NCI-H1417 treated with DMSO at 0.1 percent for 48 hours (cell line): ENCODE measurements at places on chromosomes 3 and 15.

DNA sequence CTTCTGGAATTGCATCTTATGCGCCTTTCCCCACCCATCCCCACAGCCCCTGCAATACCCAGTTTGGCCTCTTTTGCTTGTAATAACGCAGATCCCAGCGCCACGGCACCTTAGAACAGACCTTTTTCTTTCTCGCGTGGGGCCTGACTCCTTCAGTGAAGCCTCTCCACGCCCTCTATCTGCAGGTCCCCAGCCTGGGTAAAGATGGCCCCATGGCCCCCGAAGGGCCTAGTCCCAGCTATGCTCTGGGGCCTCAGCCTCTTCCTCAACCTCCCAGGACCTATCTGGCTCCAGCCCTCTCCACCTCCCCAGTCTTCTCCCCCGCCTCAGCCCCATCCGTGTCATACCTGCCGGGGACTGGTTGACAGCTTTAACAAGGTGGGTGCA is 594 bp downstream of the CRELD1 start:
- DNase-seq = no peak

DNA sequence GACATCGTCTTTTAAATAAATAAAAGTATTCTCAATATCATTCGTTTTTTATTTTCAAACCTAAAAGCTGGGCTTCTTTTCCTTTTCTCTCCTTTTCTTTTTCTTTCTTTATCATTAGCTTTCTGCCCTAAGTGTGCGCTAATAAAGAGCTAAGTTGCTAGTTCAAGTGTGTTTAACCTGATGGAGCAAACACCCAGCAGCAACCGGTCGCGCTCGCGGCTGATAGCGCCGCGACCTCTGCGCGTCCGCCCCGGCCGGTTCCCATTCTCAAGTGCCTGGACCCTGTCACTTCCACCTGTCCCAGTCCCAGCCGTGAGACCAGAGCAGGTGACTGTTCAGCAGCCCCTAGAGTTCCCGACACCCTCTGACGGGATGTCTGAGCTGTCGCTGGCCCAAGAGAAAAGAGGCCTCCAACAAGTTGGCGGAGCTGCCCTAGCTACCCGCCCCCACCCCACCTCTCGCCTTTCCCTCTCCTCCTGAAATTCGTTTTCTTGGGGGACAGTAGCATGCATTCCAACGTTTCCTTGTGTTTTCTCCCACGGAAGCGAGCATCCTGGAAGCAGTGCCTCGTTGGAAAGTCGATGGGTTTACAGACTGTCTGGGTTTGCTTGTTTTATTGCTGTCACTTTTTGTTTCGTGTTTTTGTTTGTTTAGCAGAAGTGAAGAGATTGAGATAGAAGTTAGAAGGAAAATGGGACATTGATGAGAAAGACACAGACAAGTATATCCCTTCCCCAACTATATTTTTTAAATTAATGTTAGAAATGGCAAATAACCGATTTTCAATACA is 3.1 kb upstream of the MECOM start:
- no peak for DNase-seq

DNA sequence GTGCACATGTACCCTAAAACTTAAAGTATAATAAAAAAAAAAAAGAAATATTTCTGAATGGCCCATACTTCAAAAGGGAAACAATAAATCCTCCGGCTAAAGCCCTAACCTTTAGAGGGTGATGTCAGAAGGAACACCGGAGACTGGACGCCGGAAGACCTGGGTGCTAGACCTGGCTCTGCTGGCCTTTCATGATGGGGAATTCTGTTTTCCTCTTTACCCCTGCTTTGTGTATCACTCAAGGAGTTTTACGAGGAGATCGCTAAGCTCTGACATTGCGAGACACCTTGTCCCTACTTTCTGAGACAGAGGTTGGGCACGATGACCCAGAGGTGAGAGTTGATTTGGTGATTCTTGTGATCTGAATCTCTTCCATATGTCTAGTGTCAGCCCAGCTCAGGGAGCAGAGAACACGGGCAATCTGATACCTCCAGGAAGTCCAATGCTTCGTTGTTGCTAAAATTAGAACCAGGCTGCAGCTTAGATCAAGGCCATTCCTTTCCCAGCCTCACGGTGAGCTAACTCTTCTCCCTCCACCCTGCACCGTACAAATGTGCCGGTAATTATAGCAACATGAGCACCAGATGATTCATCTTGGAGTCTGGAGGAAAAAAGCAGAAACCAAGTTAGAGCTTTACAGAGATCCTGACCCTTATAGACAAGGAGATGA is 42.0 kb upstream of the CFAP161 start:
- DNase-seq = no peak

- DNase-seq = no peak
Measured at GRCh38 chr3:139281522-139282196, 62.2 kb upstream of the MRPS22 start.

DNA sequence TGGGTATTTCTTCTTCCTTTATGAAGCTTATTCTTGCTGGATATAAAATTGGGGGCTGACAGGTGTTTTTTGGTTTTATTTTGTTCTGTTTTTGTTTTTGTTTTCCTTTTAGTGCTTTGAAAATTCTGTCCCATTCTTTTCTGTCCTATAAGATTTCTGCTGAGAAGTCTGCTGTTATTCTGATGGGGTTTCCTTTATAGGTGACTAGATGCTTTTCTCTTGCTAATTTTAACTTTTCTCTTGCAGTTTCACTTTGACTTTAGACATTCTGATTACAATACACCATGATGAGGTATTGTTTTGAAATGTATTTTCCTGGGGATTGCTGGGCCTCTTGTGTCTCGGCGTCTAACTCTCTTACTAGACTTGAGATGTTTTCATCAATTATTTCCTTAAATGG is 22.8 kb downstream of the TTC14 start:
- no peak for DNase-seq

DNA sequence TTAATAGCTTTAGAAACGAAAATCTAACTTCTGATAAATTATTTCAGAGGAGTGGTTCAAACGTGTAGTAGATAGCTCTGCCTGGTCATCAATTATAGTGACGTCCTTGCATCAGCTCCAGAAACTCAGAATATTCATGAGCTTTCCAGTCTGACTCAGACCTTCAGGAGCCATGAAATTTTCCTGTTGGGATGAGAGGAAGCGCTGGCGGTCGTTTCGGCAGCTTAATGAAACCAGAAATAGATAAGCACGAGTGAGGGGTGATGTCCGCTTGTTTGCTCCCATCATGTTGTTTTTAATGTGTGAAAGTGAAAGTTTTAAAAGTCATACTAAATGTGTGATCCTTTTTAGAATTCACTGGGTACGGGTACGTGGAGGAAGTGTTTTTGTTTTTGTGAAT is 141.1 kb downstream of the PGPEP1L start:
- no peak for DNase-seq

DNA sequence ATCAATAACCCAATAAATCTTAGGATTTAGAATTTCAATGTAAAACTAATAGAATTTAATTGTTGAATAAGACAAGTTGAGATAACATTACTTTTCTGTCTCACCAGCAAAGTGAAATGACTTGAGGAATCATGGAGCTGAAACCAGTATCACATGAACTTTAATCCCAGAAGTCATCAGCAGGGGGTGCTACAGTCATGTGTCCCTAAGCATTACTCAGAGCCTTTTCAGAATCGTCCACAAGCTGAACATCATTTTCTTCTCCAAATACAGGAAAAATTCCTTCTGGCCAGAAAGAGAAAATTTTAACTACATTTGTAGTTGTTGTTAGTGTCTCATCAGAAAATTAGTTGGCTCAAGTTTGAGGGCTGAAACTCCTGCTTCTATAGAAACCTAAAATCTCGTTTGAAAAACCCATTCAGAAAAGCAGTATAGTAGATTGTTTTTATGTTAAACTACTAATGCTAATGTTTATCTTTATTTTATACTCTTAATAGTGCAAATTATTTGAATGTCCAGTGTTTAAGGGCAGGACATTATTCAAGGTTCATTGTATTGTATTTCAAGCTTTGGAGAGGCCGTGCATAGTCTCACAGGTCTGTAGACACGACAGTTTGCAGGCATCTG is 384.1 kb downstream of the PLOD2 start:
- no peak for DNase-seq

- no peak for DNase-seq
Measured at GRCh38 chr3:49666592-49666991, 7.6 kb upstream of the APEH start.

- DNase-seq = no peak
Measured at GRCh38 chr3:167876620-167877281, 141.2 kb downstream of the SERPINI1 start.

DNA sequence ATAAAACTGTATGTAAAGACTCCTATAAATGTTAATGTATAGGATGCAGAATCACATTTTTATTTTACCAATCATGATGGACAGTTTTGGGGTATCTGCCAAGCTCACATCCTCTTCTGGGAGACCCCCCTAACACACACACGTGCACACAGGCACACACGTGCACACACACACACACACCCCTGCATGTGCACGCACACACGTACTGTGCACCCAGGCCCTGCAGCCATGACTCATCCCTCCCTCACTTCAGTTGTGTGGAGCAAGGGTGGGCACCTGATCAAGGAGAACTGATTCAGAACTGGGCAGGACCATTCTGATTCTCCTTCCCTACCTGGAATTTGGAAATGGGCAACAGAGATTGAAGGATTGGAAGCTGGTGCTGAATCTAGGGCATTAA is 16.0 kb upstream of the MINDY4B start:
- DNase-seq = no peak

DNA sequence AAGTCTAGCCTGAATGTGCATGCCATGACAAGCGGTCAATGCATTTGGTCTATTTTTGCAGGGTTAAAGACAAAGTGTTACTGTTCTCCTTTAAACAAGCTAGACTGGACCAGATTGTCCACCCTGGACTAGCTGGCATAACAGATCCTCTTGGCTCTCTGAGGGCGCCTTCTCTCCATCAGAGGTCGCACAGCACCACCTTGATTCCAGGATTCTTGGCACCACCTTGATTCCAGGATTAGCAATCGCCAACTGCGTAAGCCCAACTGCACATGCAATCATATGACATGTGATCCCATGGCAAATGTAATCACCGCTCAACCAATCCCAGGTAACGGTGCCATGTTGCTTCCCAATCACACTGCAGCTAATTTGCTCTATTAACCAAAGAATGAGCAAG is 98.6 kb downstream of the OXNAD1 start:
- DNase-seq = no peak

DNA sequence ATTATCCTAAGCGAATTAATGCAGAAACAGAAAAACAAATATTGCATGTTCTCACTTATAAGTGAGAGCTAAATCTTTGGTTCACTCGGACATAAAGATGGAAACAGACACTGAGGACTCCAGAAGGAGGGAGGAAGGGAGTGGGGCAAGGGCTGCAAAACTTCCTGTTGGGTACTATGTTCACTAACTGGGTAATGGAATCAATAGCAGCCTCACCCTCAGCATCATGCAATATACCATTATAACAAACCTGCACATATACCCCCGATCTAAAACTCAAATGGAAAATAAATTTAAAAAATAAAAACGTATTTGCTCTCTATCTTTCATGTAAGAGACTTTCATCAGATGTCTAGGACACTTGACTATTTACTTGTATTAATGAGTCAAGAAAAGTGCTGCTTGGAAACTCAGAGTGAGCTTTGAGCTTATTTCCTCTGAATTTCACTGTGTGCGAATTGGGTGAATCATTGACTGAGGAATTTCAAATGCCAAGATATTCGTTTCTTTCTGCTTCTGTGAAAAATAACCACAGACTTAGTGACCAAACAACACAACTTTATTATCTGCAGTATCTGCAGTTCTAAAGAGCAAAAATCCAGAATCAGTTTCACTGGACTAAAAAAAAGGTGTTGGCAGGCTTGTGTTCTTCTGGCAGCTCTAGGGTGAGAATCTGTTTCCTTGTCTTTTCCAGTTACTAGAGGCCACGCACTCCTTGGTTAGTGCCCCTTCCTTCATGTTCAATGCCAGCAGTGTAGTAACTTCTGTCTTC is 18.4 kb downstream of the TM4SF18 start:
- DNase-seq = no peak

GRCh38 chr15:101221902-101222301 is 29.9 kb downstream of the CHSY1 start:
- DNase-seq = no peak

DNA sequence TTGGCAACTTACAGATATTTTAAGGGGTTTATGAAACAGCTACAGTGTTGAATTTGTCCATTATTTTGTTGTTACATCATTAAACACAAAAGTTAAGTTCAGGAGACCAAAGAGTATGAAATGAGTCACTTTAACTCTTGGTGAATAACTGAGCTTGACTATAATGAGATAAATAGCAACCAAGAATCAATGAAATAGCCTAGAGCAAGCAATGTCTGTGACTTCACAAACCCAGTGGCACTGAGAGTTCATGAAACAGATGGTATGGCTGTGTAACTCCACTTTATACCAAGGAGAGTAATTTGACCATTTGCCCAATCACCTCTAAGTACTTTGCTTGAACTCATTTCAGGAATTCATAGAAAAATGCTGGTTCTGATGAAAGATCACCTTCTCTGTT is 169.6 kb upstream of the GADL1 start:
- DNase-seq = no peak

DNA sequence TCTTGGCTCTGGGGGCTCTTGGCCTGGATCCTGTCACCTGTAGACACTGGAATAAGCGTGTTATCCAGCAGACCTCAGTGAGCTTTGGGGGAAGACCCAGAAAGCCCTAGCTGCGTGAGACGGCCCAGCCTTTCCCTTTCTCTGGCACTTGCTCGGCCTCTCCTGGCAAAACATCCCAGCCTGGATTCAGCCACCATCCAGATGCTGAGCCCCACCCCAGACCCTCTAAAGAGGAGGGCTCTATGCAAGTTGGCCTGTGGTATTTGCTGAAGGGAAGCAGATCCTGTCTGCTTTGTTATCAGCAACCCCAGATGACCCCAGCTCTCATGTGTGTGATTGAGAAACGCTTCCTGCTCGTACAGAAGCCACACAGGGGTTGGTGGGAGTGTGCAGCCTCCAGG is 267.2 kb downstream of the FAM43A start:
- no peak for DNase-seq

DNA sequence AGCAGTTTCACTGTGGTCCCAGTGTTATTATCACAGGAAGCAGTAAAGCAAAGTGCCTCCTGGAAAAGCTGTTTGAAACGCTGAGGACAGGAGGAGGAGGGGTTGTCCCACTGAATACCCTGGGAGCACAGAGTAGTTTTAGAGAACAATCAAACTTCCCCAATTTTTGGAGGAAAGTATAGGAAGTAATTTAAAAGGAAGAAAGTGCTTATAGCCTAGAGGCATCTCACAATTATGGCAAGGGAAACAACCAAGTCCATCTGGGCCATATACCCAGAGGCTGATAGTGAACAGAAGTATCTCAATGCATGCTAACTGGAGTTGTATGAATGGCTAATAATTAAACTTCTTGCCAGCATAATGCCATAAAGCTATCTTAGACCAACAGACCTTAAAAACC is 137.2 kb upstream of the EPHA6 start:
- no peak for DNase-seq

GRCh38 chr15:39944726-39945125 is 10.8 kb downstream of the EIF2AK4 start:
- no peak for DNase-seq
